ENCODE measurements at places on chromosomes 4 and X.

DNA sequence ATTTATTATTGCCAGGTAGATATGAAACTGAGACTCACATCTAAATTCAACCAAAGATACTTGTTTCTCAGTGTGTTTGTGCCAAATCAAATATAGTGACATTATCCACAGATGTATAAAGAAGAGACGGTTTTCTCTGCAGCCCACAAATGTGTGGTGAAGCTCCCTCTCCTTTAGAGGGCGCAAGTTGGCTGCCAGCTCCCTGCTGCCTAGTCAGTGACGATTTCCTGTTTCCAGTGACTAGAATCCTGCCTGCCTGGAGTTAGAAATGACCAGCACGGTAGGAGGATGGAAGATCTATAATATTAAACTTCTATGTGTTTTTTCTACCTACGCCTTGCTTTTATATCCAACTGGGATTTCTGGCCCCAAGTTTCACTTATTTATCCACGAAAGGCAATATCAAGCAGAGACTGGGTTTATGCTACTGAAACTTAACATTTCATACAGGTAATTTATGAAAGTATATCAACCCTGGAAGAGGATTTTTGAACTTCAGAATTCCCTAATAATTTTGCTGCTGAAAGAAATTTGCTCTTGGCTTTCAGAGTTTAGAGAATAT lies 1793.7 kb upstream of the TENM3 start:
- no peaks in the 10 kb centered on the region for H3K27me3 ChIP-seq
- no peak overlapping the region for H3K4me3 ChIP-seq
- DNase-seq = no peak
- H3K4me1 ChIP-seq = no peaks in the 10 kb centered on the region
- no peak overlapping the region for H3K27ac ChIP-seq
- H3K36me3 ChIP-seq = no peaks in the 10 kb centered on the region

DNA sequence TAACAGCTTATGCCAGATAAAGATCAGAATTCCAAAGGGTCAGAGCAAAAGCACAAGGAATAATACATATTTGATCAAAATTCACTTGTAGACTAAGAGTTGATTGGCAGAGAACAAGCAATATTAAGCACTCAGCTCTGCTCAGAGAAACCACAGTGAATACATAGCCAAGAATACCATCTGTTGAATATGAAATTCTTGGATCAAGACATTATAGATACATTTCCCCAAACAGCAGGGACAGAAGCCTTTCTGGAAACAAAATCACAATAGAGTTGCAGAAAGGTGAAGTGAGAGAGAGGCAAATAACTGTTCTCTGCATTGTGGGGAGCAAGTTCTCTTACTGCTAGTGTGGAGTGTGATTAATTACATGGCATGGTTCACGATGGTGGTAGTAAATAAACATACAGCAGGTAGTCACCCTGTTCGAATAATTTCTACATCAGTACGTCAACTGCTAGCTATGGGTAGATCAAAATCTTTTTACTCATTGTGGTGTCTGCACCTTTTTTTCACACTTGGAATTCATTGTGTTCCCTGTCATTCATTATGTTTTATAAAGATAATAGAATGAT lies 366.7 kb downstream of the PCDH7 start:
- H3K27me3 ChIP-seq = no peaks in the 10 kb centered on the region
- DNase-seq = no peak
- H3K27ac ChIP-seq = peak overlapping the region; percentile 65
- no peaks in the 10 kb centered on the region for H3K36me3 ChIP-seq

DNA sequence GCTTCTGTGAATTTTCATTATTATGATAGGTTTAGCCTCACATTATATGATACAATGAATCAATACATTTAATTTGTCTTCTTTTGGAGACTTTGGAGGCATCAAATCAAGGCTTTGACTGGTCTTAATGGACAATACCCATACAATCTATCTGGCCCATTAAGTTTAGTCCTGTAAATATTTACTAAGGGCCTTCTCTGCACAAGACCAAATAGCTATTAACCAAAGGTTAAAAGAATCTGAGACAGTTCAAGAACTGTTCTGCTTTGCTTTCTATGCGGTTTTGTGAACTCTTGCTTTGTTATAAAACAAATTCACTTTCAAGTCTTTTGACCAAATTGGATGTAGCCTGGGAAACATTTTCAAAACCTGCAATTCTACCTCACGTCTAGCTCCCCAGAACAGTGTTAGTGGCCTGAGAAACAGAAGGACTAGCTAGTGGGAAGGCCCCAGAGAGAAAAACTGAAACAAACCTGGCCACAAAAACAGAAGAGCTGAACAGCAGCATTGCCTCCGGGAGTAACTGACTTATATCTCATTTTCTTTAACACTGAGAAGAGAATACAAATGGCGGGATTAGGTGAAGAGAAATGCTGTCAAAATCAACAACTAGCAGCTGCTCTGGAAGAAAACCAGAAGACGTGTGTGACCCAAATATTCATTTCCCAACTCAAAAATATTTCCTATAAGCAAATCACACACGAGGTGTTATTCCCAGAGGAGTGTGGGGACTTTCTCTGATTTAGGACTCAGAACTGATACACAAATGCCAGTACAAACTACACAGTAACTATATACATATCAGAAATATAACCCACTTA lies 548 bp downstream of the TLR1 start:
- no peak for DNase-seq
- peak overlapping the region; percentile 37 for H3K4me3 ChIP-seq
- no peaks in the 10 kb centered on the region for H3K27me3 ChIP-seq

- H3K27ac ChIP-seq = no peak overlapping the region
- no peak overlapping the region for H3K4me3 ChIP-seq
- no peak for DNase-seq
- no peaks in the 10 kb centered on the region for H3K4me1 ChIP-seq
- no peaks in the 10 kb centered on the region for H3K27me3 ChIP-seq
- no peaks in the 10 kb centered on the region for H3K36me3 ChIP-seq
These were observed 97.8 kb downstream of the SHROOM3 start for GRCh38 chr4:76532805-76533204.

DNA sequence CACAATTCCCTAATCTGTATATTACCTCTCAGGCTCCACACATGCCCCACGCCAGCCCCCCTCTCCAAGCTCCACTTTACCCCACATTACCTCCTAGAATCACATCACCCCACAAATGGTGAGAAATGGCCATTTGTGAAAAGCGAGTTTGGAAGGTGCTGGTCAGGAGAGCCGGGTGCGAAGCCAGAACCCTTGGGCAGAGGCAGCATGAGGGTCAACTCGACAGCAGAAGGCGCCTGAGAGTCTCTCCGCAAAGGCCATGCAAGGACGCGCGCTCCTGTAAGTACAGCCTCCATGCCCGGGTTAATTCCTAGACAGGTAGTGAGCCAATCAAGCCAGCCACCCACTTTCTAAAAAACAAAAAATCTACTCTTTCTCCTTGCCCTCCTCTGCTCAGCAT lies 42.4 kb downstream of the RHOXF2 start:
- no peak overlapping the region for H3K4me3 ChIP-seq
- no peaks in the 10 kb centered on the region for H3K4me1 ChIP-seq
- no peak for DNase-seq

DNA sequence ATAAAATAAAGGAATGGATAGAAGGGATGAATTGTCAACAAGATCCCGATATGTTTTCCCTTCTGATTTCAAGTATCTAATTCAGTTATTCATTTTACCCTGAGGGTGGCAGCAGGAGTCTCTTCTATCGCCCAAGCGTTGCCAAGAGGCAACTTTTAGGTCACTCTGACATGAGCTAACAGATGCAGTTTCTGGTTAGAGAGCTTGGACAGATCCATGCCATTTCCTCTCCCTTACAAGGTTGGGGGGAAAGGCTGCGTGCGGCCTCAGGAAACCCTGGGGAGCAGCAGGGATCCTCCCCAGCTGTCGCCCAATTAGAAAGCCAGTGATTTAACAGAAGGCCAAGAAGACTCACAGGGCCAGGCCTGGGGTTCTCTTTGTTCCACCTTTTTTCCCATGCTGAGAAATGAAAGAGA lies 35.3 kb upstream of the WAS start:
- no peaks in the 10 kb centered on the region for H3K36me3 ChIP-seq
- no peak overlapping the region for H3K4me3 ChIP-seq
- H3K27me3 ChIP-seq = no peaks in the 10 kb centered on the region
- no peak overlapping the region for H3K27ac ChIP-seq

- H3K4me1 ChIP-seq = no peaks in the 10 kb centered on the region
- no peaks in the 10 kb centered on the region for H3K36me3 ChIP-seq
- no peaks in the 10 kb centered on the region for H3K27me3 ChIP-seq
- no peak for DNase-seq
These were observed 182.1 kb downstream of the ASB9 start for GRCh38 chrX:15087747-15088146.

- H3K4me3 ChIP-seq = no peak overlapping the region
- no peak overlapping the region for H3K27ac ChIP-seq
- no peaks in the 10 kb centered on the region for H3K4me1 ChIP-seq
- no peaks in the 10 kb centered on the region for H3K36me3 ChIP-seq
These were observed 40.9 kb upstream of the GYPA start for GRCh38 chr4:144181391-144181790.

- no peak overlapping the region for H3K4me3 ChIP-seq
- no peaks in the 10 kb centered on the region for H3K27me3 ChIP-seq
- no peak overlapping the region for H3K27ac ChIP-seq
- DNase-seq = no peak
- H3K4me1 ChIP-seq = no peaks in the 10 kb centered on the region
These were observed 18.2 kb downstream of the CLOCK start for GRCh38 chr4:55528491-55528890.

DNA sequence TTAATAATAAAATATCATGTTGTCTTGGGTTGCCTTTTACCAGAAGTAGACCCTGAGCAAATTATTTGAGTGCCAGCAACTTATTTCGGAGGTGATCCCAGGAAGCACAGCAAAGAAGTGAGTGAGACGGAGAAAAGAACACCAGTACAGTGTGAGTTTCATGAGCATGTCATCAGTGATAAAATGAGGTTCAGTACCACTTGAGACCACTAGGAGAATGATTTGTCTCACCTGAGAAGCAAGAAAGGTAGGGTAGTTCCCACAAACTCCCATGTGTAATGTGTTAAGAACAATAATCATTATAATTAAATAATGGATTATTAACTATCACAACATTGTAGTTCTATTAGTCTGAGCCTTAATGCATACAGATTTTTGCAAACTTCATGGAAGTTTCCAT lies 112.8 kb upstream of the DMD start:
- no peaks in the 10 kb centered on the region for H3K27me3 ChIP-seq
- H3K27ac ChIP-seq = no peak overlapping the region
- H3K4me1 ChIP-seq = no peaks in the 10 kb centered on the region
- no peak overlapping the region for H3K4me3 ChIP-seq

DNA sequence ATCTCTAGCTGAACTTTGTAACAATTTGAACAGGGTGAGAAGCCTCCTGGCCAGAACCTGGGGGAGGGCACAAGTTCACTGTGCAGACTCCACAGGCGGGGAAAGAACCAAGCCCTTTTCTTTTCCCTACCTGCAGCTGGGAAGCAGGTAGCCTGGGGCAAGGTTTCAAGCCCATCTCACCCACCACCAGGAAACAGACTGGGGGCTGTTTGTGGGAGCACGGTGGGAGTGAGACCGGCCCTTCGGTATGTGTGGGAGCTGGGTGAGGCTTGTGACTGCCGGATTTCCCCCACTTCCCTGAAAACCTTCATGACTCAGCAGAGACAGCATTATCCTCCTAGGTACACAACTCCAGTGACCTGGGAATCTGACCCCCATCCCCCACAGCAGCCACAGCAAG lies 211.7 kb downstream of the ZNF674 start:
- no peaks in the 10 kb centered on the region for H3K4me1 ChIP-seq
- H3K27ac ChIP-seq = no peak overlapping the region
- H3K27me3 ChIP-seq = no peaks in the 10 kb centered on the region

GRCh38 chr4:22522206-22522605 lies 6.3 kb upstream of the ADGRA3 start:
- no peaks in the 10 kb centered on the region for H3K4me1 ChIP-seq
- H3K4me3 ChIP-seq = no peak overlapping the region
- no peak overlapping the region for H3K27ac ChIP-seq
- no peak for DNase-seq

DNA sequence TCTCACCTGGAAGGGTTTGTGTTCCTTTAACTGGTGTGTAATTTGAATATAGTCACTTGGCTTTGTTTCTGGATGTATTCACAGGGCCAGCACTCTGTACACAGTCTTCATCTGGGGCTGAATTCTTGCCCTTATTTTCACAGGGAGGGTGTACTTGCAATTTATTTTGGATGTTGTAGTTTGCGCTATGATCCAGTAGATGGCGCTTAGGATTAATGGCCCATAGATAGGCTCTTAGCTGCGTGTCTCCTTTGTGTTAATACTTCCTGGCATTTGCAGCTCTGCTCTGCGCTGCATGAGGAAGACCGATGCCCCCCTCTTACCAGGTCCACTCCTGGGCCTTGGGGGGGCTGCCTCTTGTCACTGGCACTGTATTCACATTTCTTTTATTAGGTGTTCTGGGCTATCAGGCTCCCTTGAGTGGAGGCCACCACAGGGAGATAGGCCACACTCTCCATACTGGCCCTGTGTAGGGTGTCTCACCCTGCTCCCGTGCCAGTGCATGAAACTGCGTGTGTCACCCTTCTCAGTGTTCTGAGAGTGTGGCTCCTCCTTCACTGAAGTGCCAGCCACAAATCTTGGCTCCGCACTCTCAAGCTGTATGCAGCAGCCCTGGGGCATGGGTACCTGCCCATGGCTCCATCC lies 562.2 kb downstream of the ZIC3 start:
- H3K27ac ChIP-seq = no peak overlapping the region
- no peaks in the 10 kb centered on the region for H3K27me3 ChIP-seq
- no peaks in the 10 kb centered on the region for H3K36me3 ChIP-seq
- H3K4me3 ChIP-seq = no peak overlapping the region

- no peaks in the 10 kb centered on the region for H3K4me1 ChIP-seq
- H3K27me3 ChIP-seq = no peaks in the 10 kb centered on the region
- H3K36me3 ChIP-seq = peaks cover 36% of the 10 kb centered on the region
- DNase-seq = peak; percentile 48
These were observed 9.1 kb downstream of the ASMTL start for GRCh38 chrX:1443496-1444075.

- peak; percentile 62 for DNase-seq
- no peaks in the 10 kb centered on the region for H3K4me1 ChIP-seq
- peak overlapping the region; percentile 3 for H3K4me3 ChIP-seq
- H3K36me3 ChIP-seq = no peaks in the 10 kb centered on the region
- no peaks in the 10 kb centered on the region for H3K27me3 ChIP-seq
- H3K27ac ChIP-seq = peak overlapping the region; percentile 59
These were observed 129.7 kb downstream of the PLS3 start for GRCh38 chrX:115690511-115691216.

DNA sequence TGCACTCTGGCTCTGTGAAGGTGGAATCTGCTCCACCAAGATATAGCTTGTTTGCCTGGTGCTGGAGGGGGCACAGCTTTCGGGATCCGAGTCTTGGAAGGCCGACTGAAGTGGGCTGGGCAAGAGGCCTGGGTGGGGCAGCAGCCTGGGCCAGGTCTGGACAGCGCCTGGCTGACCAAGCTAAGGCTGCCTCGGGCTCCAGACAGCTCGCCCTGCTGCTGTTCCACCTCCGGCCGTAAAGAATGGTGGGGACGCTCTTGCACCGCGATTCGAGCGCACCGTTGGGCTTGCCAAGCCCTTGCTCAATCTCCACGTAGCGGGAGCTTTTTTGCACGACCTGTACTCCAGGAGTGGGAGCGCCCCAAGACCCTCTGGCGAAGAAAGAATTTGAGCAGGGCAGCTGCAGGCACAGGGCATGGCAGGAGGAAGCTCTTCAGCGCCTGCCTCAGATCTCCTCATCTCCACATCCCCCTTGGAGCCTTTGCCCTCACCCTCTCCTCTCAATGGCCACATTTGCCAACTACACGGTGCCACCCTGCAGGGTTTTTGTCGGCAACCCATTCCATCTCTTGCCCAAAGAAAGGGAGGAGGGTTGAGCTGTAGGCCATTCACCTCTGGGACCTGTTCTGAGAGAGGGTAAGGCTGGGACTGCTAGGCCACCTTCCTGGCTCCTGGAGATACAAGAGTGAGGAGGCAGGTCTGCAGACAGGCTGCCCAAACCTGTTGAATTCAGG lies 18.9 kb downstream of the CNGA2 start:
- no peak overlapping the region for H3K27ac ChIP-seq
- peak; percentile 68 for DNase-seq
- no peaks in the 10 kb centered on the region for H3K27me3 ChIP-seq
- H3K4me3 ChIP-seq = no peak overlapping the region
- H3K36me3 ChIP-seq = no peaks in the 10 kb centered on the region
